Dermis blood vessel endothelial cell (primary cell): ENCODE measurements at places on chromosomes 13 and 19.
A peak's percentile ranks its signal among the peaks of the same experiment; 100 is the strongest.

DNA sequence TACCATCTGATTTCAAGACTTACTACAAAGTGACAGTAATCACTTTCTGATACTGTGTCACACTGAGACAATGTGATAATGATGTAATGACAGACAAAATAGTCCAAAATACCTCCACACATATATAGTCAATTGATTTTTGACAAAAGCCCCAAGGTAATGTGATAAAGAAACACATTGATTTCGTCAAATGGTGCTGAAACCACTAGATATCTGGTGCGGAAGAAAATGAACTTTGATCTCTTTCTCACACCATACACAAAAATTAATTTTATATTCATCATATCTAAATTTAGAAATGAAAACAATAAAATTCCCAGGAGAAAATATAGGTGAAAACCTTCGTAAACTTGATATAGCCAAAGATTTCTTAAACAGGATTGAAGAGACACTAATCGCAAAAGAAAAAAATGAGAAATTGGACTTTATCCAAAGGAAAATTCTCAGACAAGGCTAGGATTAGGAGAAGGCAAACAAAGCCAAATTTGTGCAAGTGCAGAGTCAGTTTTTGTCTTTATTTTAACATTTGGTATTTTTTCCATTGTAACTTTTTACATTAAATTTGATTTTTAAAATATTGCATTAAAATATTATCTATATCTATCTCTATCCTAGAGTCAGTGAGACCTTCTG, 739.9 kb downstream of the DIAPH3 start:
- no peak for DNase-seq

DNA sequence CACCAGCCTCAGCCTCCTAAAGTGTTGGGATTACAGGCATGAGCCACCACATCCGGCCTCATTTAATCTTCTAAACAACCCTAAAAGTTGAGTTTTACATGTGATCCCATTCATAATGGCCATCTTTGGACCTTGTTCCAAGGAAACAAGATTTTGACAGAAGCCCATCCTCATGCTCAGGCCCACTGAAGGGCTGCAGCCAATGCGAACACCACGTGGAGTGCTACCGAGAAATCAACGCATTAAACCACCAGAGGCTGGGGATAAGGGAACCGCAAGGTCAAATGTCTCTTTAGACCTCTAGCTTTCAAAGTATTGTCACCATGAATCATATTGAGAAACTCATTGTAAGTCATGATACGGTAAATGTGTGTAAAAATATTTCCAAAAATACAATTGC, 49.4 kb upstream of the DOCK9 start:
- no peak for DNase-seq

- no peak for DNase-seq
Measured at GRCh38 chr13:26882731-26883130, 122.1 kb upstream of the GPR12 start.

- no peak for DNase-seq
Measured at GRCh38 chr13:99377641-99378040, 70.4 kb upstream of the GPR183 start.

- no peak for DNase-seq
Measured at GRCh38 chr19:33259539-33259938, 33.9 kb upstream of the SLC7A10 start.

DNA sequence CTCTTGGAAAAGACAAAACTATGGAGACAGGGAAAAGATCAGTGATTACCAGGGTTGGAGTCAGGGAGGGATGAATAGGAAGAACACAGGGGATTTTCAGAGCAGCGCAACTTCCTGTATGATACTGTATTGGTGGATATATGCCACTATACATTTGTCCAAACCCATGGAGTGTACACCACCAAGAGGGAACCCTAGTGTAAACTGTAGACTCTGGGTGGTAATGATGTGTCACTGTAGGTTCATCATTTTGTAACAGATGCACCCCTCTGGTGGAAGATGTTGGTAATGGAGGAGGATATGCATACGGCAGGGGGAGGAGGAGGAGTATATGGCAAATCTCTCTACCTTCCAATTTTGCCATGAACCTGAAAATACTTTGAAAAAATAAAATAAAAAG, 68.1 kb downstream of the UFM1 start:
- peak; percentile 6 for DNase-seq

DNA sequence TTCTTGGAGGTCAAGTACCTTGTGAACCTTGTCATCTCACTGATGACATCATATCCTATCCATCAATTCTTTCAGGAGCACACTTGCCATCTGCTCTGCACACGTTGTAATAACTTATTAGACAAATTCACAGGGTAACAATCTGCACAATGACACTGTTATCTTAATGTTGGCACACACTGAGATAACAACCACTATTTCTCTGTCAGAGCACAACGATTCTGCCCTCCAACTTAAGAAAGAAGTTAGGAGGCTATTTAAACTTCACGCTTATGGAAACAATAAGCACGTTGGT, 351.3 kb downstream of the DACH1 start:
- DNase-seq = no peak

DNA sequence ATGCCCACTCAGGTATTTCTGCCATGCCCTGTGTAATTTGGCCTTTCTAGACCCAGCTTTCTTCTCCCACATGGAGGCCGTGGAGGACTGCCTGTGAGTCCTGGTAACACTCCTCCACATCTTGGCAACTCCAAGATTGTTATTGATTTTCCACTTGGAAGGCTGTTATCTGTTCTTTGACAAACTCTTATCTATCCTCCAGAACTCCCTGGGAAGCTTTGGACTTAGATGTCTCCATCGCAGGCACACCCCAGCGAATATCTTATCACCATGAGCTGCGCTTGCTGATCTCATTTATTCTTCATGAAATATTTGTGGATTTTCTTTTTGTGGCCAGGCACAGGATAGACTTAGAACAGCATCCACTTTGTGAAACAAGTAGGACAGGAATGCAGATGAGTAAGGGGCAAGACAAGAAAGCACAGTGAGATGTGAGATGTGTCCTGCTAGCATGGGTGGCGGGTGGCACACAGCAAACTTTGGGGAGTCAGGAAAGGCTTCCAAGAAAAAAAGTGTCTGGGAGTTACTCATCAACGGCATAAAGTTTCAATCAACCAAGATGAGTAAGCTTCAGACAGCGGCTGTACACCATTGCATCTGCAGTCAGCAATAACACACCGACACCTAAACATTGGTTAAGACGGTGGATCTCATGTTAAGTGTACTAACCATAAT, 84.5 kb upstream of the IRS2 start:
- DNase-seq = no peak

DNA sequence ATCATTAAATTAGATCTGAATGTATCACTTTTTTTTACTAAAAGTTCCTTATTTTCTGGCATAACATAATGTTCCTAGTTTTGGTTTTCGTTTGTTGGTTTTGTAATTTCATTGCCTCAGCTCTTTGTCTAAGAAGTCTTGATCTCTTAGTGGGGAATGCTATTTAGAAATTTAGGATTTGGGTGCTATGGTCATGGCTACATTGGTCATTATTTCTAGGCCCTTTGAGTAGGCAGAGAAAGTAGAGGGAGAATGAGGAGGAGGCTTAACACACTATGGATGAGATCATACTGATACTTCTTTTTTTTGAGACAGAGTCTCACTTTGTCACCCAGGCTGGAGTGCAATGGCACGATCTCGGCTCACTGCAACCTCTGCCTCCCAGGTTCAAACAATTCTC, 41.8 kb downstream of the PIBF1 start:
- no peak for DNase-seq

GRCh38 chr19:14762111-14762510, 16.2 kb downstream of the ADGRE2 start:
- no peak for DNase-seq

GRCh38 chr13:107376341-107377125, 808.6 kb upstream of the ARGLU1 start:
- DNase-seq = peak; percentile 10

GRCh38 chr13:110499621-110500281, 61.8 kb downstream of the RAB20 start:
- peak; percentile 71 for DNase-seq

- no peak for DNase-seq
Measured at GRCh38 chr19:2242092-2242537, 5.5 kb downstream of the SF3A2 start.
